Cardiac septum (tissue), 1 donor: ENCODE measurements at places on chromosomes 6 and 20. TPM values are rescaled to one million over a fixed set of nuclear protein-coding genes. Genes with fewer than 3 reads are reported as not detected.

GRCh38 chr20:35466856-35467255 lies 11.5 kb downstream of the CEP250 start:
- no peak for DNase-seq

DNA sequence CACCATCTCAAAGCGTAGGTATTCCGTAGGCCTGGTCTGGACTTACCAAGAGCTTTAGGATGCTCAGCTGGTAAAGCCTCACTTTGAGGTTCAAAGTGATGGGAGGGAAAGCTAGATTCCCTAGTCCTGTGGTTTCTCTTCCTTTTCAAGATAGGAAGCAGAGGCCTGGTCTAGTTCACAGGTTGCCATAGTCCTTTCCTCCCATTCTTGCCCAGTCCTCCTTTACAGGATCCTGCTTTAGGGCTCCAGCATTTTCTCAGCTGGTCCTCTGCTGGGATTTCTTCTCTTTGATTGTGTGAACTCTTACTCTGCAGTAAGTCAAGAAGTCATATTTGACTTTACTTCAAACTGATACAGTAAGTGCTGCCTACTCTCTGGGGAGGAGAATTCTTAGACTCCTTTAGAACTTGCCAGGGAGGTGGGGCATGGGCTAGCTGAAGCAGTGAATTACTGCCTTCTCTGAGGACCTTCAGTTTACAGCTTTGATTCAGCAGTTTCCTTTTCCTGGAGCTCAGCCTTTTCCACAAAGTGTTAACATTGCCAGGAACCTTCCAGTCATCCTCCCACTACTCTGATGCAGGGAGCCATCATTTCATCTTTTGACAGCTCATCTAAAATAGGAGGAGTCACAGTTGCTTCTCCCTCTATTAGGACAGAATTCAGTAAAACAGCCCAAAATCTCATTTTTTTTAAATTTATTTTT lies 42.8 kb upstream of the PLCG1 start:
- DNase-seq, result no peak

- DNase-seq, result no peak
These were observed 93.2 kb upstream of the IMPG1 start for GRCh38 chr6:76165471-76166221.

- no peak for DNase-seq
These were observed 7.8 kb downstream of the STX11 start for GRCh38 chr6:144158133-144158532.

GRCh38 chr6:110490110-110490509 lies 13.7 kb upstream of the SLC22A16 start:
- no peak for DNase-seq

DNA sequence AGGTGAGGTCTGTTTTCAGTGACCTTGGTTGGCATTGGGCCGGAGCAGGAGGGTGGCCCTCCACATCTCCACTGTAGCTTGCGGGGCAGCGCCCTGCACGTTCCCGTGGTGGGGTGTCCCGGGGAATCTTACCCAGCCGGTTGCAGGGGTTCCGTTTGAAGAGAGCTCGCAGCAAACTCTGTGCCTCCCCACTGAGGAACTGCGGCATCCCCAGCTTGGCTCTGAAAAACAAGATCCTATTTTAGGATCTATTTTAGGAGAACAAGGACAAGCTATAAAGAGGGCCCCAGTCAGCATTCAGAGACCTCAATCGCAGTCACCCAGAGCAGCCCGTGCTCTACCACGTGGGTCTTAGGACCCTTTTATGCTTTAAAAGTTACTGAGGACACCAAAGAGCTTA lies 97.8 kb downstream of the RAMACL start:
- DNase-seq, result no peak

DNA sequence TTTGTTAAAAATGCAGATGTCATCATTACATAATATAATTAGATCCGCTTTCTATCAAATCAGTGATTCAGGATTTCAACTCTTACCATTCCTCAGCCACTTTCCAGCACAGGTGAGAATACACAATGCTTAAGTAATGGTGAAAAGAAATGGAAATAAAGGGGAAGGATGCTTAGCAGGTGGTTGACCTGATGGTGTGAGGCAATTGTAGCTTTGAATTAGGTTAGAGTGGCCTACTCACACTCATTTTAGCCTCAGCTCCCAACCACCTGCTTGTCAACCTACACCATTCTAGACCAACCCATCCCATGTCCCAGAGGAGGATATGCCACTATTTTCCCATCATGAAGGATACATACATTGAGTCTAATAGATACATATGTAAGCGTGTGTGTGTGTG lies 138.1 kb downstream of the DNAH8 start:
- DNase-seq, result no peak

FLOT1 gene
- 251 TPM for total RNA-seq

- DNase-seq, result peak; percentile 77
These were observed 2.7 kb downstream of the VEGFA start for GRCh38 chr6:43772681-43773049.

GRCh38 chr6:152110886-152111820 lies 303.7 kb downstream of the ESR1 start:
- DNase-seq, result peak; percentile 85

DNA sequence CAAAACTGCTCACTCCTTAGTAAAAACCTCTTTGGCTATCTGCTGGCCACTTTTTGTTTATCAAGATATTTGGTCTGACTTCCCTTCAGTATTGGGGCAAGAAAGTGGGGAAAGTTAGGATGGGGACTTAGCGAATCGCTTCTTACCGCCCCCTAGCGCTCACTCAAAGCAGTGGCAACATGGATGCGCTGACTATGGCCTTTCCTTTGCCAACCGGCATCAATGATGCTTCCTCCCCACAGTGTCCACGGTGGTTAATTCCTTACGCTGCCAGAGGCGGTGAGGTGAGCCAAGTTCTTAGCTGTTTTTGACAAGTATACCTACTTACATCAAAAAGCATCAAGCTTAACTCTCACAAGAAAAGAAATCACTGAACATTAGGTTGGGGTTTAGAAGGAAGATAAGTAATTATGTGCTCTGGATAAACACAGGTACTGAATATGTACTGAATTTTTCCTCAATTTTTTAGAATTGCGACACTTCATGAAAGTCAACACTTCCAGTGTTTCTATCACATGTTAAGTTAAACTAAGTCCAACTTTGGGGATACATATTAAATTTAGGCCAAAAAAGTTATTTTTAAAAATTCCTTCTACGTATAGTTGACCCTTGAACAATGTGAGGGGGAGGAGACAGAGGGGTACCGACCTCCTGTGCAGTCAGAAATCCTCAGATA lies 86.7 kb downstream of the GMDS start:
- DNase-seq, result no peak

DNA sequence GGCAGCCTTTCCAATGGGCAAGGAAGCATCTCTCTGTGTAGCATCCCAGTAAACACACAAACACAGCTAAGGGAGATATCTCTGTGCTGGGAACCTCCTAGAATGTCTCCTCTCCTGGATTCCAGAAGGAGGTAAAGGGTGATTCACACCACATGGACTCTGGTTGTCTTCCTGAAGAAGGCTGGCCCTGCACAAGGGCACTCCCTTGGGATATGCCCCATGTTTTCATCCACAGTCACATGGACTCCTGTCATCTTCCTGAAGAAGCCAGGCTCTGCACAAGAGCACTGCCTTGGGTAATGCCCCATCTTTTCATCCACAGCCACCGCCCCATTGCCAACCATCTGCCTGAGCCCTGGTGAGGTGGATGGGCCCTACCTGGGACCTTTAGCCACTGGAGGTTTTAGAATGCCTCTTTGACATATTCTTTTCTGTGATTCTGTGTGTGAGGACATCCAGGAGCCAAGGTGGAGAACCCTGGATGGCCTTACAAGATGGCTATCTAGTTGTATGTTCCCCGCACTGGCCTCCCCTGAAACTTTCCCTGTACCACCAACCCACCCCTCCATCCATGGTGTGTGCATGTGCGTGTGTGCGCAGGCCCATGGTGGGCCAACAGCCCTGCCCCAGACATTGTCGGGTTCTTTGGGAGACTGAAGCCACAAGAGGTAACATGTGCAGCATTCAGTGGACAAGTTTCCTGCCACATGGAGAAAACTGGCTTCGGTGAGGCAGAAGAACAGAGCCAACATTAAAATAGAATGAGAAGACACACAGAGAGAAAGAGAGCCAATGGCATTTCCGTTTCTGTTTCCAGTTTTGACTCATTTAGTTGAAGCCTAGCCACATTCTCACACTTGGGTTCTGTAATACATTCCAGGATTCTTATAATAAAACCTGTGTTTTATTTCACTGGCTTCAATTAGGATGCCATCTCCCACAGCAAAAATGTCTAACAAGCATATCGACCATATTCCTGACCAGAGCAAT lies 110.2 kb upstream of the CST7 start:
- peak; percentile 65 for DNase-seq

- DNase-seq, result no peak
These were observed 2.3 kb downstream of the PREX1 start for GRCh38 chr20:48825566-48825920.

- peak; percentile 9 for DNase-seq
These were observed 49.9 kb upstream of the RANBP9 start for GRCh38 chr6:13761361-13762036.

- DNase-seq, result no peak
These were observed 800 bp downstream of the ABCC10 start for GRCh38 chr6:43428112-43428570.

DNA sequence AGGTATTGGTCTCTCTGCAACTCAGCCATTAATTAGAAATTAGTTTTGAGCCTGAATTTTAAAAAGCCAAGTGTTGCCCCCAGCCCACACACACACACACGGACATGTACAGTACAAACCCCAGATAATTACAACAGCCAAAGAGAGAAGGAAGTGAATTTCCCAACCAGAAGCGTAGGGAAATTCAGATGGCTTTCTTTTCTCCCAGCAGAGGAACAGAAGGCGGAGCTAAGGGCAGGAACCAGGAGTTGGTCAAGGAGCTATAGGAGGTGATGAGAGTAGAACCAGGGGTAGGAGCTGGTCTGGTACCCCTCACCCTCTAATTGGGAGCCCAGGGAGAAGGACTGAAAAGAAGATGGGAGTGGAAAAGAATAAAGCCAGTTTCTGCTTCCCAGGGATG lies 3.9 kb upstream of the ZBTB9 start:
- no peak for DNase-seq

DNA sequence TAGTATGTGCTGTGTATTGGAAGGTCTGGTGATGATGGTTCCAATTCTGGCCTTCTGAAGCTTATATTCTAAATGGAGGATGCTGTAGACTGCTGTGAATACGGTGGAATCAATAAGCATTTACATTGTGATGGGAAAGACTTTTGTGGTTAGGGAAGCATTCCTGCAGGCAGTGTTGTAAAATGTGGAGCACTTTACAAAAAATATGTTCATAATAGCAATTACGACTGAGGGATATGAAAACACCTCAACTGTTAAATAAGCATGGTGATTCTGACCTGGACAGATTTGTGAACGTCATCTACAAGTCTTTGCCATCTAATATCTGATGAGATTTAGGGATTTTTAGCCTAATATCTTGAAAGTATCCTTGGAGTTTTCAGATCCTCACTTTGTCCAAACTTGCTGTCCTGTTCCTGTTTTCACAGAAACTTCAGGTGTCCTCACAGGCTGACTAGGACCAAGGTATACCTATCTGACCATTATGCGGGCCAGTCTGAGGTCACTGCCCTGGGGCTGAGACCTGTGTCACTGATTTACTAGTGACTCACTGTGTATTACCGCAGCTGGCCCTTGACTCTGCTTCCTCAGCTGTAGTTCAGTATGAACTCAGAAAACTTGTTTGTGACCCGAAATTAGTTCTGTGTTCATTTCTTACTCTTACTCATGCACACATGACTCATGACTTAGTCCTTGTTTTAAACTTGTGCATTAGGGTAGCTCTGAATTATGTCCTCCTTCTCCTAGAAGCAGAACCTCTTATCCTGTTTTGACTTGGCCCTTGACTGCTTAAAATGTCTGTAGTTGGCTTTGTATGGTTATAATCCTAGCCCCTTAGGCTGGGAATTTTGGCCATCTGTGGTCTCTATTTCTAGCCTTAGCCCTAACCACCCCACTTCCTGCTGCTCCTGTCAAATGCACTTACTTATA lies 343.0 kb downstream of the CDKAL1 start:
- no peak for DNase-seq

JAG1 gene
- 42.1 TPM for total RNA-seq

VWA7 gene
- total RNA-seq, result 21.5 TPM

PDYN gene
- not detected for total RNA-seq

DNA sequence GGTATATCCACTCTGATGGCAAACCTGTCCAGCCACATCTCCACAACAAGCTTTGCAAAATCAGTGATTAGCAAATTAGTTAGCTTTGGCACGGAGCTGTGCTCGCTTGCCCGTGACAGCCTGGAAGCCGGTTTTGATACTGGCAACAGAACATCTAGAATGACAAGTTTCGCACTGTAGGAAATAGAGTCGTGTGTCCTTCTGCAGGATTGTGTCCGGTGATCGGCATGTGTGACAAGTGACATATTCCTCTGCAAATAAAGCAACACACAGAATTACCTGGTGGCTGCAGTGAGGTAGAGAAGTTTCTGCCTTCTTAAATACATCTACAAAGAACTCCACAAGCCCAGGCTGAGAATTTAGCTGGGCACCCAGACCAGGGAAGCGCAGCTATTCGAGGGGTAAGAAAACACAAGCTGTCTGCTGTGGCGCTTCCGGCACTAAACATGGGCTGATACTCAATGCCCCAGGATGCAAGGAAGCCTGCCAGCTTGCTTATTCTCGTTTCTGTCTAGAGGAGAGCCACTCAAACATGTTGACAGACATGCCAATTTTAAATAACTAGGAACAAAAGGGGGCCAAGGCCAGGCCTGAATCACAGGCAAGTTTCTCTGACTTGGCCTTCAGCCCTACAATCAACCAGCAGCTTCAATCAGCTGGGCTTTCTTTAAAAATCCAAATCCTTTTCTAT lies 22.2 kb downstream of the EIF2S2 start:
- DNase-seq, result no peak

DNA sequence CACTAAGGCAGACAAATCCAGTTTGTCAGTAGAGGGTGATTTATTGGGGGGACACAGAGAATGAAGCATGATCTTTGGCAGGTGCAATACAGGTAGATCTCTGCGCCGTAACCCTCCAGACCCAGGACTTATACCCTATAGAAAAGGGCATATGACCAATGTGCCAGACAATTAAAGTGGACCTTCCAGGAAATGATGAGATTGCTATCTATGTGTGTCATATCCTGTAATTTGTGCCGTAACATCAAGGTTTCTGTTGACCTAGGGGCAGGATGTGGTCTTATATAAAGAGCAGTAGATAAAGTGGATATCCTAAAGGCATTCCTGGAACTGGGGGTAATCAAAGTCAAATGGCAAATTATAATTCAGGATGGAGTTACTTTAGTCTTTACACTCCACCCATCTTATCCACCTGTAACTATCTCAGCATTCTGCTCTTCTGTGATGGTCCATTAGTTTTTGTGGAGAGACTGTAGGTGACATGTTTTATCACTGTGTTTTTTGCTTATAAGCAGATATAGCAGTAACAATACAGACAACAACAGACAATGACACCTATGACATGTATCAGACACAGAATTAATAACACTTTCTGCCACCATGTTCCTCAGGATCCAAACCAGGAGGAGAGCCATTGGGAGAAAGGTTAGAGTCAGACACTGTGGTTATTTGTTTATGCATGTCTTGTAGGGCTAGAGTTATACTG lies 43.1 kb upstream of the ZNF337 start:
- no peak for DNase-seq

NPEPL1 gene
- total RNA-seq, result 31.5 TPM

DNA sequence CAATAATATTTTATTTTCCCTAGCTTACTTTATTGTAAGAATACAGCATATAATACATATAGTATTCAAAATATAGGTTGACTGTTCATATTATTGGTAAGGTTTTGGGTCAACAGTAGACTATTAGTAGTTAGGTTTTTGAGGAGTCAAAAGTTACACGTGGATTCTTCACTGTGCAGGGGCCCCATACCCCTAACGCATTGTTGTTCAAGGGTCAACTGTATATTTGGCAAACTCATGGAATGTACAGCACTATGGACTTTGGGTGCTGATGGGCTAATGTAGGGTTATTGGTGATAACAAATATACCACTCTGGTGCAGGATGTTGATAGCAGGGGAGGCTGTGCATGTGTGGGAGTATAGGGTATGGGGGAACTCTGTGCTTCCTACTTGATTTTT lies 397.2 kb downstream of the BCKDHB start:
- no peak for DNase-seq
